ENCODE measurements at places on chromosomes 7 and 10. TPM values are rescaled to one million over a fixed set of nuclear protein-coding genes. Genes with fewer than 3 reads are reported as not detected.

ELAPOR2 gene
- 29.5 TPM for total RNA-seq

DENND2A gene
- 6.2 TPM for total RNA-seq

MYH16 gene
- not detected for total RNA-seq

DNA sequence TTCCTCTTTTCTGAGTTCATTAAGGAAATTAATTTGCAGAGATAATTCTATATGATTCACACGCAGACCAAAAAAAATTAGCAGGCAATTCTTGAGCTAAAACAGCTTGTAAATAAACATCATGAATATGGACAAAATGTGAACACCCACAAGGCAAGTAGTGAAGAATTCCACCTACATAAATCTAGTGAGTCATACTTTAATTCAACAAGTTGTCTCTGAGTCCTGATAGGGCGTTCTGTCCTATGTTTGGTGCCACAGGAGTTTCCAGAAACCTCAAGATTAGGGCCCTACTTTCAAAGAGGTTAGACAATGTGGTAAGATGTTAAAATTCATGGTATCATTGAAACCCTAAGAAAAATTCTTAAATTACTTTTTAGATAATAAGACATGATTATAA, 122.3 kb downstream of the SGMS1 start:
- no peak overlapping the region for H3K4me3 ChIP-seq
- no peak for DNase-seq
- H3K4me1 ChIP-seq = peaks cover 8% of the 10 kb centered on the region
- no peak overlapping the region for H3K27ac ChIP-seq

- H3K27ac ChIP-seq = no peak overlapping the region
- H3K27me3 ChIP-seq = peaks cover 3% of the 10 kb centered on the region
- no peaks in the 10 kb centered on the region for H3K4me1 ChIP-seq
- DNase-seq = no peak
- H3K4me3 ChIP-seq = no peak overlapping the region
Observed at GRCh38 chr7:129493555-129493954, 8.8 kb upstream of the SMKR1 start.

DNA sequence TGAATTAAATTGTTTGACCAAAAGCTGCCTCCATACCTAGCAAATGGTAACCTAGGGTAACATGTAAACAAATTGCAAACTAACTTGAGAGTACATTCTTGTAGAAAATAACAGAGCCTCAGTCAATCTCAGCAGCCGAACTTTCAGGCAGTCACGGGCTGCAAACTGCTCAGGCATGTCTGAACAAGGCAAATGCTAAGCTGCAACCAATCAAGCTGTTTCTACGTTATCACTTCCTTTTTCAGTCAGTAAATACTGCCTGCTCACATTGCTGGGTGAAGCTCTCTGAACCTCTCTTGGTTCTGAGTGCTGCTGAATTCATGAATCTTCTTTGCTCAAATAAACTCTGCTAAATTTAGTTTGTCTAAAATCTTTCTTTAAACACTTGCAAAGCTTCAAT, 1212.4 kb downstream of the SORCS1 start:
- no peaks in the 10 kb centered on the region for H3K27me3 ChIP-seq
- H3K27ac ChIP-seq = peak overlapping the region; percentile 80
- H3K4me3 ChIP-seq = peak overlapping the region; percentile 69
- peaks cover 21% of the 10 kb centered on the region for H3K4me1 ChIP-seq
- DNase-seq = no peak

GIMAP8 gene
- not detected for total RNA-seq

SLC26A3 gene
- total RNA-seq = 4.7 TPM

- DNase-seq = no peak
- no peaks in the 10 kb centered on the region for H3K36me3 ChIP-seq
- no peak overlapping the region for H3K4me3 ChIP-seq
- H3K27me3 ChIP-seq = no peaks in the 10 kb centered on the region
Observed at GRCh38 chr10:124508070-124508667, 46.5 kb downstream of the LHPP start.

ZNF488 gene
- 4.9 TPM for total RNA-seq

- no peaks in the 10 kb centered on the region for H3K36me3 ChIP-seq
- H3K27me3 ChIP-seq = no peaks in the 10 kb centered on the region
- H3K27ac ChIP-seq = no peak overlapping the region
- no peak for DNase-seq
- peaks cover 10% of the 10 kb centered on the region for H3K4me1 ChIP-seq
Observed at GRCh38 chr10:28250782-28251181, 52.1 kb downstream of the MPP7 start.

EMX2 gene
- total RNA-seq = 29.9 TPM

KIF11 gene
- total RNA-seq = 14.6 TPM

GRCh38 chr10:70053841-70054288, 1.2 kb downstream of the MACROH2A2 start:
- H3K4me3 ChIP-seq = peak overlapping the region; percentile 98
- H3K4me1 ChIP-seq = peaks cover 40% of the 10 kb centered on the region
- H3K27ac ChIP-seq = peak overlapping the region; percentile 87
- H3K27me3 ChIP-seq = peaks cover 8% of the 10 kb centered on the region

- DNase-seq = no peak
- H3K4me3 ChIP-seq = peak overlapping the region; percentile 81
- peaks cover 5% of the 10 kb centered on the region for H3K36me3 ChIP-seq
- H3K4me1 ChIP-seq = peaks cover 49% of the 10 kb centered on the region
- no peaks in the 10 kb centered on the region for H3K27me3 ChIP-seq
Observed at GRCh38 chr10:89351412-89351779, 23.6 kb downstream of the IFIT3 start.

GRCh38 chr7:2281541-2281940, 32.7 kb downstream of the SNX8 start:
- H3K27ac ChIP-seq = peak overlapping the region; percentile 55
- peaks cover 3% of the 10 kb centered on the region for H3K36me3 ChIP-seq
- peaks cover 20% of the 10 kb centered on the region for H3K4me1 ChIP-seq
- DNase-seq = no peak
- no peaks in the 10 kb centered on the region for H3K27me3 ChIP-seq

DNA sequence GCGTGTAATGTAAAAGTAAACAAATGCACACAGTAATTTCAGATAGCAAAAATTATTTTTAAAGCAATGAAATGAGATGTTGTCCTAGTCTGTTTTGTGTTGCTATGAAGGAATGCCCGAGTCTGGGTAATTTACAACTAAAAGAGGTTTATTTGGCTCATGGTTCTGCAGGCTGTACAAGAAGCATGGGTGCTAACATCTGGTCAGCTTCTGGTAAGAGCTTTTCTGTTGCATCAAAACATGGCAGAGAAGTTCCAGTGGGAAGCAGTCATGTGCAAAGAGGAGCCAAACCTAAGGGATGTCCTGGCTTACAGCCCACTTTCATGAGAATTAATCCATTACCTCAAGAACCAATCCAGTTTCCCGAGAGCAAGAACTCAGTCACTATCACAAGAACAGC, 62.9 kb upstream of the MNX1 start:
- H3K27me3 ChIP-seq = peaks cover 73% of the 10 kb centered on the region
- H3K27ac ChIP-seq = no peak overlapping the region
- no peak overlapping the region for H3K4me3 ChIP-seq
- DNase-seq = no peak

TAS2R5 gene
- 3.3 TPM for total RNA-seq

DNA sequence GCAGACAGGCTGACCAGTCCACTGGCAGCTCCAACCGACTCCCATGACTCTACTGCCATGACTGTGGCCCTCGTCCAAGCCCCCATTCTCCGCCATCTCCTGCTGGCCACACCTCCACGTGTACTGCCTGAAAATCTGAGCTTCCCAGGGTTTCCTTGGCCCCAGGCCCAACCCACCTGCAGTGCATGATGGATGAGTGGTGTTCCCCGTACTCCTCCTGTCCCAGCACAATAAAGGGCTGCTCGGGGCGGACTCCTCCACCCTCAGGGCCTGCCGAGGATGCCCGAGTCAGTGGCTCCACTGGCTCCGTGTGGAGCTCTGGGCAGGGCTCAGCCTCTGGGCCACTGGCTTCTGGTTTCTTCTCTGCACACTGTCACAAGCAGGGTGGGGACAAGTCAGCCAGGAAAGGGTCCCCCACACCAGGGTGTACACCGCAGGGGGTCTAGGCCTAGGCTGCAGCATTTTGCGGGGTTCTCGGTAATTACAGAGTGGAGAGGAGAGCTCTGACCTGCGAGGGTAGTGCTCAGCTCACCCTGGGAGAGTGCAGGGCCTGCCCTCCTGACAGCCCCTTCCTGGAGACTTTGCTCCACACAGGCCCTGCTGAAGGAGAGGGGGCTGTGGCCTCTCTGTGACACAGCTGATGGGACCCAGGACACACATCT, 15.2 kb downstream of the WDR91 start:
- H3K27me3 ChIP-seq = no peaks in the 10 kb centered on the region
- no peak overlapping the region for H3K4me3 ChIP-seq
- no peak for DNase-seq
- peaks cover 36% of the 10 kb centered on the region for H3K36me3 ChIP-seq

DNA sequence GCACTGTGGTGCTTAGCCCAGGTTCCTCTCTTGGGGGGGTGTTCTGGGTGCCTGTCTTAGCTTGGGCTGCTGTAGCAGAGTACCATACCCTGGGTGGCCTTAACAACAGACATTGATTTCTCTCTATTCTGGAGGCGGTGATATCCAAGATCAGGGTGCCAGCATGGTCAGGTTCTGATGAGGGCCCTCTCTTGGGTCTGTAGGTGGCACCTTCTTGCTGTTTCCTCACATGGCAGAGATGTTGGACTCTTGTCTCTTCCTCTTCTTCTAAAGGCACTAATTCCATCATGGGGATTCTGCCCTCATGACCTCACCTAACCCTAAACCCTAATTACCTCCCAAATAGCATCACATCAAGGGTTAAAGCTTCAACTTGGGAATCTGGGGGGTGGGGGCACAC, 19.9 kb upstream of the CRHR2 start:
- H3K27me3 ChIP-seq = peaks cover 26% of the 10 kb centered on the region
- DNase-seq = no peak
- H3K4me1 ChIP-seq = no peaks in the 10 kb centered on the region
- H3K4me3 ChIP-seq = no peak overlapping the region

HNRNPH3 gene
- 108 TPM for total RNA-seq

DNA sequence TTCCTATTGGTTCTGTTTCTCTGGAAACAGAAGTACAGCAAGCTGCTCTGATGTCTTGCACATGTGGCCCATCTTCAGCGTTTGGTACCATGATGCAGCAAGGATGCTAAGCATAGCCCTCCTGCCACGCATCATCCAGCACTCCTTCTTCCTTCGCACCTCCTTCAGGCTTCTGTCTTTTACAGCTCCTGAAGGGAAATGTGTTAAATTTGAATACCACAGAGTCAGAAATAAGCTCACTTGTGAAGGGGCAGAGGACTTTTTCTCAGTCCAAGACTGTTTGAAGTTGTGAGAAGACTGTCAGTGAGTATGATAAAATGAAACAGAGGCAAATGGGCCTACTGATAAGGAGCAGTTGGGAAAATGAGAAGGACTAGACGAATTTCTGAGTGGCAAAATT, 20.7 kb downstream of the TSPAN13 start:
- H3K36me3 ChIP-seq = no peaks in the 10 kb centered on the region
- DNase-seq = no peak
- no peak overlapping the region for H3K27ac ChIP-seq

DNA sequence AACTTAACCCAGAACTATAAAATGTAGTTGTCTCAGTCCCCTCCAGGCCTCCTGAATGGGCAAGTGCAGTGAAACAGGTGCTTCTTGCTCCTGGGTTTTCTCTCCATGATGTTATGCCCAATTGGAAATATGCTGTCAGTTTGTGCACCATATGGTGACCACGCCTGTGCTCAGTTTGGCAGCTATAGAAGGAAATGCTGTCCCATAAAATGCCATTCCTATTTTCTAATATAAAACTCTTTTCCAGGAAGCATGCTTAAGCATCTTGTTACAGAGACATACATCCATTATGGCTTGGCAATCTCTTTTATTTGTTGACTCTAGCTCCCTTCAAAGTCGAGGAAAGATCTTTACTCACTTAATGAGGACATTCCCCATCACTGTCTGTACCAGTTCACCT, 45.2 kb downstream of the FGFBP3 start:
- no peak overlapping the region for H3K4me3 ChIP-seq
- peaks cover 13% of the 10 kb centered on the region for H3K36me3 ChIP-seq
- no peaks in the 10 kb centered on the region for H3K4me1 ChIP-seq

GRCh38 chr7:100584683-100585510, 1.0 kb downstream of the LRCH4 start:
- H3K27me3 ChIP-seq = peaks cover 3% of the 10 kb centered on the region
- peak overlapping the region; percentile 97 for H3K4me3 ChIP-seq
- H3K36me3 ChIP-seq = no peaks in the 10 kb centered on the region
- DNase-seq = no peak
- H3K27ac ChIP-seq = peak overlapping the region; percentile 99
- peaks cover 23% of the 10 kb centered on the region for H3K4me1 ChIP-seq

DNA sequence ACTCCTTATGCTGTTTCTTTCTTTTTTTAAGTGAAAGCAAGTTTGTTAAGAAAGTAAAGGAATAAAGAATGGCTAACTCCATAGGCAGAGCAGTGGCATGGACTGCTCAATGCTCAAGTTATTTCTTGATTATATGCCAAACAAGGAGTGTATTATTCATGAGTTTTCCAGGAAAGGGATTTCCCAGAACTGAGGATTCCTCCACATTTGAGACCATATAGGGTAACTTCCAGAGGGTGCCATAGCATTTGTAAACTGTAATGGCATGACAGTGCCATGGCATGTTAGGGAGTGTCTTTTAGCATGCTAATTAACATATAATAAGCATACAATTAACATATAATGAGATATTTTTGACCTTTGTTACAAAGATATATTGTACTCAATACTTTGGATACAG, 1034.5 kb upstream of the PHF14 start:
- H3K4me1 ChIP-seq = no peaks in the 10 kb centered on the region
- H3K27ac ChIP-seq = no peak overlapping the region
- no peak overlapping the region for H3K4me3 ChIP-seq
- H3K27me3 ChIP-seq = no peaks in the 10 kb centered on the region
- no peaks in the 10 kb centered on the region for H3K36me3 ChIP-seq
- DNase-seq = no peak

- no peak overlapping the region for H3K4me3 ChIP-seq
- H3K36me3 ChIP-seq = no peaks in the 10 kb centered on the region
- H3K4me1 ChIP-seq = peaks cover 6% of the 10 kb centered on the region
- DNase-seq = no peak
- no peaks in the 10 kb centered on the region for H3K27me3 ChIP-seq
- peak overlapping the region; percentile 63 for H3K27ac ChIP-seq
Observed at GRCh38 chr7:80498481-80499349, 13.1 kb downstream of the GNAT3 start.

SPACDR gene
- total RNA-seq = 1.4 TPM

GRCh38 chr7:16619979-16620408, 25.6 kb downstream of the ANKMY2 start:
- H3K27me3 ChIP-seq = no peaks in the 10 kb centered on the region
- peaks cover 41% of the 10 kb centered on the region for H3K36me3 ChIP-seq
- H3K4me3 ChIP-seq = no peak overlapping the region
- no peak overlapping the region for H3K27ac ChIP-seq
- no peaks in the 10 kb centered on the region for H3K4me1 ChIP-seq

GRCh38 chr10:122165484-122166276, 105.4 kb upstream of the BTBD16 start:
- DNase-seq = no peak
- peaks cover 11% of the 10 kb centered on the region for H3K27me3 ChIP-seq
- H3K36me3 ChIP-seq = peaks cover 4% of the 10 kb centered on the region

LRRC18 gene
- total RNA-seq = not detected

CLEC2L gene
- total RNA-seq = 0.21 TPM

ANXA8L1 gene
- 0.97 TPM for total RNA-seq

- H3K36me3 ChIP-seq = no peaks in the 10 kb centered on the region
- H3K4me3 ChIP-seq = no peak overlapping the region
- DNase-seq = no peak
Observed at GRCh38 chr7:135512135-135512887, 2.4 kb upstream of the CNOT4 start.

GRCh38 chr10:5355594-5356301, 9.0 kb upstream of the UCN3 start:
- no peak for DNase-seq
- no peaks in the 10 kb centered on the region for H3K27me3 ChIP-seq
- H3K4me1 ChIP-seq = no peaks in the 10 kb centered on the region
- H3K4me3 ChIP-seq = no peak overlapping the region

FAM185A gene
- total RNA-seq = 8.6 TPM
